ENCODE measurements at places on chromosomes 12 and 14.

DNA sequence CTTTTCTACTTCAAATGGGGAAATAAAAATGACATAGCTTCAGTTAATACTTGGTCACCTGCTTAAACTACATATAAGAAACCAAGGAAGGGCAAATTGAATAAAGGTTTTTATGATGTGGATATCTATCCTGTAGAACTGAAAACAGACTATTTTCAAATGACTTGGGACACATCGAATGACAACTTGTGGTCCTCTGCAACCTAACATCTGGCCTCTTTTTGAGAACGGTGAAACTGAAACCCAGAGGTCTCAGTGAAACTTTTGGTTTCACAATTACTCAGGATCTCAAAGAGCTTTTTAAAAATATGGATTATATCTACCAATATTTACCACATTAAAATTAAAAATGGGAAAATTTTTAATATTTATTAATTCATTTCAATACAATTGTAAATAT lies 65.2 kb downstream of the PPP2R5E start:
- no peak for DNase-seq

GRCh38 chr14:68807148-68807600 lies 14.3 kb upstream of the ZFP36L1 start:
- no peak for DNase-seq

DNA sequence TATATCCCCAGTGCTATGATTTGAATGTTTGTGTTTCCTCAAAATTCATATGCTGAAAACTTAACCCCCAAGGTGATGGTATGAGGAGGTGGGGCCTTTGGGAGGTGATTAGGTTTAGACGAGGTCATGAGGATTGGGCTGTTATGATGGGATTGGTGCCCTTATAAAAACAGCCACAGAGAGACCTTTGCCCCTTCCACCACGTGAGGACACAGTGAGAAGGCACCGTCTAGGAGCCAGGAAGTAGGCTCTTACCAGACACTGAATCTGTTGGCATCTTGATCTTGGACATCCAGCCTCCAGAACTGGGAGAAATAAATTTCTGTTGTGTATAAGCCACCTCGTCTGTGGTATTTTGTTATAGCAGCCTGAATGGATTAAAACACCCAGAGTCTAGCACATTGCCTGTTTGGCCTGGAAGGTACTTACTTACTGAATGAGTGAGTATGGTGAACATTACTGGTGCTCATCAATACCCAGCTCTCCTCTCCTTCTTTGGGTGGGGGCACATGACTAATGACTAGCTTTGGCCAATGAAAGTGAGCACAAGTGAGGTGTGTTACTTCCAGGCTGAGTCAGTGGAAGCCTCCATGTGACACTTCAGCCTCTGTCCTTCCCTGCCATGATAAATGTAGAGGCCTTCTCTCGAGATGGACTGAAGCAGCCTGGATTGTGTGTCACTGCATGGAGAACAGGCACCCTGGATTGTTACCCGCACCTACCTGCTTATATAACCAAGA lies 72.4 kb upstream of the CHST11 start:
- DNase-seq = no peak

DNA sequence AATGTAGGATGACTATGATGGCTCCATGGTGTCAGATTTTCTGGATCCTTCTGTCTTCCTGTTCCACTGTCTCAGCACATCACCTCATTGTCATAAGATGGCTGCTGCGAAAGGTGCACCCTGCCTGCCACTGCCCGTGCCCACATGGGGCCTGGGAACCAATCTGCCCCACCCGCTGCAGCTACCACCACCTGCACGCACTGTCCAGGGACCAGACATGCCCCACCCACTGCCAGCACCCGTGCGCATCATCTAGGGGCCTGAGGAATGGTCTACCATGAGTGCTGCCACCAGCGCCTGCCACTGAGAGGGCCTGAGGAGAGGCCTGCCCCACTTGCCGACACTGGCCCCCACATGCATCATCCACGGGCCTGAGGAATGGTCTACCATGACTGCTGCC lies 23.8 kb downstream of the CYP46A1 start:
- no peak for DNase-seq

GRCh38 chr14:76498976-76499375 lies 123.0 kb downstream of the ESRRB start:
- no peak for DNase-seq

GRCh38 chr12:108438667-108439066 lies 76.4 kb upstream of the FICD start:
- no peak for DNase-seq

GRCh38 chr12:93252221-93252620 lies 125.5 kb upstream of the NUDT4 start:
- DNase-seq = no peak

GRCh38 chr12:15644700-15645099 lies 144.5 kb downstream of the EPS8 start:
- no peak for DNase-seq

DNA sequence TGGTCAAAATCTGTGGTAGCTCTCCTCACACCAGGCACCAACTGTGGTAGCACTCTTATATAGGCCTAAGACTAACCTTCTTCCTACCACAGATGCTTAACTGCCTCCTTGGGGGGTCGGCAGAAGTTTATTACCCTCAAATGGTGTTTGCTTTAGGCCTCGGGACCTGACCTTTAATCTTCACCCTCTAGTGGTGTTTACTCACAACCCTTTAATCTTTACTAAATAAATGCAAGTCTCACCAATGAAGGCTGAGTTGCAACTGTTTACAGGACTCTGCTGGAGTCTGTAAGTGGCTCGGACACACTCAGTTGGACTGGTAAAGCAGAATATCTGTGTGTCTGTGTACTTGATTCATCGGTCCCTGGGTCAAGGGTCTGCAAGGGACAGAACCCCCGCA lies 29.4 kb downstream of the CCER1 start:
- DNase-seq = no peak

GRCh38 chr12:118376089-118377020 lies at the start of gene SUDS3:
TSS of gene SUDS3 (plus strand) at chr12:118376555. CDS start at chr12:118376692, 137 bp downstream.
- DNase-seq = peak; percentile 84

- DNase-seq = no peak
These were observed 244.4 kb downstream of the GALC start for GRCh38 chr14:87748558-87748957.

- DNase-seq = no peak
These were observed 293.9 kb downstream of the RPAP3 start for GRCh38 chr12:47411966-47412365.

DNA sequence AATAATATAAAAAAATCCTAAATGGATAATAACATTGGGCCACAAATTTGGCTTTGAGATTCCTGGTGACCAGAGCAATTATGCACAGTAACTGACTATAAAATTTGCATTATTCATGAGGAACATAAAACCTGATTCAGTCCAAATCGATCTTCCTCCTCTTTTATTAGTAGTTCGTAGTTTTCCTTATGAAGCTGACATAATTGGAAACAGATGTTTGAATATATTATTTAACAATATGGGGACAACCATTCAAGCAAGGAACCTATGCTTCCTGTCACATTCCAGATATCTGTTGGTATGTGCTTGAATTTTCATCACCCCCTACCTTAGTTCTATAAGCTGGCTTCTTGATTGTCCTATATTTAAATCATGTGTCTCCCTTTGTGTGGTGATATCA lies 34.9 kb downstream of the CCDC175 start:
- DNase-seq = no peak

DNA sequence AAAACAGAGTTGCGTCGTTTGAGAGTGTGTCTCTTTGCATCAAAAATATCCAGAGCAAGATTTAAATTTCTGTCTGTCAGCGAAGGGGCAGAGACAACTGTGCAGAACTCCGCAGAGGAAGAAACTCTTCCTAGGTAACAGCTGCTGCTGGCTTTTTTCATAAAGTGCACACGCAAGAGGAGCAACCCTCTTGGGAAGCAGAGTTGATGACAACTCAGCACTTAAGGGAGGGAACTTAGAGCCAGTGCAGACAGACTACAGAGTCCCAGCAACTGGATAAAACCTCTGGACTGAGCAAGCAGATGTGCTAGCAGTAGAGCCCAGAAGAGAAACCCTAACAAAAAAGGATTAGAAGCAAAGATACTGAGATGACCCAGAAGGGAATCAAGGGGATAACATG lies 337.1 kb downstream of the PCNX1 start:
- no peak for DNase-seq

DNA sequence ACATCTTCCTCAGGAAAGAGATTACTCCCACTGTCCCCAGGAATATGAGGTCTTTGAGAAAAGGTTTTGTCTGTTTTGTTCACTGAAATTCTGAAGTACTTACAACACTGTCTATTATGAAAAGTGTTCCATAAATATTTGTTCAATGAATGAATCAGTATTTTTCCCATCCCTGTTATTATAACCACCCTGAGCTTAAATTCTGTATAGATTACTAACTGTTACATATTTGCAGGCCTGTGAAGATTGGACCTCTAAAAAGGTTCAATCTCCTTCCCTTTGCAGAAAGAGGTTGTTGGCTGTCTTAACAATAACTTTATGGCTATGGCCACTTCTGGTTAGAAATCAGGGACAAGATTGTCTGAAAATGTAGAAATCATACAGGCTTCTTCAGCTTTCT lies 174.5 kb upstream of the NPAS3 start:
- no peak for DNase-seq

DNA sequence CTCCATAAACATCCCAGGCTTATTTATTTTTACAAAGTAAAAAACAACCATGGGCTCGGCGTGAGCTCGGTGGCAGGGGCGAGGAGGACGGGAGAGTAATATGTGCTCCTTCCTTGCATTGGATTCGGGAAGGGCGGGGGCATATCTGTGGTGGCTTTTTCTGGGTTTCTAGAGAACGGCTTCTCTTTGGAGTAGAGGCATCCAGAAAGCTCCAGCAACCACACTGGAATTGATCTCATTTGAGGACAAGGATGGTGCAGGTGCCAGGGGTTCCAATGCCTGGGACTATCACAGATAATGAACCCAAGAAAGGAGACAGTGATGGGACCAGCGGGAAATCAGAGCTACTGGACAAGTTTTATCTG lies 18.9 kb downstream of the ADGRD1 start:
- no peak for DNase-seq

DNA sequence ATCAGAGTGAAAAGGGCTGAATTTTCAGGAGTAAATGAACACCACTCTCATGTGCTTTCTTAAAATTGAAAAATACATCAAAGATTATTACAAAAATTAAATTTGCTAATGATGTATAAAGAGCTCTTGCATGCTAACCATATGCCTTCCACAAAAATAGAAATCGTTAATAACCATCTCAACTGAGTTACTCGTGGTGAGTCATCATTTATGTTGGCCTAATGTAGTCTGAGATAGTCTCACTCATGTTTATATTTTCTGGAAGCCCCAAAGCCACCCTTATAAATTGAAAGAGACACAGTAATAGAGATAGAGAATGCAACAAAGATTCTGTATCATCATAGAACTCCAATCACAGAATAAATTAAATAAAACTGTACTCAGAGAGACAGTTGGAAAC lies 131.2 kb downstream of the KCNH5 start:
- no peak for DNase-seq

- no peak for DNase-seq
These were observed 39.2 kb upstream of the PLXNC1 start for GRCh38 chr12:94109160-94109559.

GRCh38 chr14:61698206-61698980 lies 3.1 kb downstream of the HIF1A start:
- no peak for DNase-seq

- no peak for DNase-seq
These were observed 727.6 kb downstream of the DIO2 start for GRCh38 chr14:79483477-79484388.

DNA sequence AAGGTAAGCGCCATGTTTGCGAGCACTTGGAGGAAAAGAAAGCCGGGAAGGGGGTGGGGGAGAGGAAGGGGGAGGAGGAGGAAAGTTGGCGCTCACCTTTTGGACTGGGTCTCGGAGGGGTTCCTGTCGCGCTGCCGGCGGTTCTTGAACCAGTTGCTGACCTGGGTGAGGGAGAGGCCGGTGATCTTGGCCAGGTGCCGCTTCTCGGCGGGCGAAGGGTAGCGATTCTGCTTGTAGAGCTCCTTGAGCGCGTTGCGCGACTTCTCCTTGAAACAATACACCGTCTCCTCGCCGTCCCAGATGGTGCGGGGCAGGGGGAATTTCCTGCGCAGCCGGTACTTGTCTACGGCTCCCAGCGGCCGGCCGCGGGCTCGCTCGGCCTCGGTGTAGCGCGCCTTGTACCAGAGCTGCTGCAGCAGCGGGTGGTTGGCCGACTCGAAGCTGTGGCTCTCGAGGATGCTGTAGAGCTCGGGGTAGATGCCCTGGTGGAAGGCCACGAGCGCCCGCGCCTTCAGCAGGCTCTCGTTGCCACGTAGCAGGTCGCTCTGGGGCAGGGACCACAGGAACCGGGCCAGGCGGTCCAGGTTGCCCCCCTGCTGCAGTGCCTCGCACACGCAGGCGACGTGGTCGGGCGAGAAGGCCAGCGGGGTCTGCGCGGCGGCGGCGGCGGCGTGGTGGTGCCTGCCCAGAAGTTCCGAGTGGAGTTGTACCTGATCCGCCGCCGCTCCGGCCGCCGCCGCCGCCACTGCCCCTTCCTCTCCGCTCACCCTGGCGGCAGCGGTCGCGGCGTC lies 840 bp downstream of the SIX4 start:
- DNase-seq = no peak

DNA sequence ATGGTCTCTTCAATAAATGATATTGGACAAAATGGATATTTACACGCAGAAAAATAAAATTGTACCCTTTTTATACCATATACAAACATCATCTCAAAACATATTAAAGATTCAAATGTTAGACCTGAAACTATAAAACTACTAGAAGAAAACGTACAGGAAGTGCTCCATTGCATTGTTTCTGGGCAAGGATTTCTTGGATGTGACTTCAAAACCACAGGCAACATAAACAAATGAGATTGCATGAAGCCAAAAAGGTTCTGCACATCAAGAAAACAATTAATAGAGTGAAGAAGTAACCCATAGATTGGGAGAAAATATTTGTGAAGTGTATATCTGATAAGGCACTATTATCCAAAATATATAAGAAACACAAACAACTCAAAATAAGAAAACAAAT lies 812.4 kb downstream of the NRXN3 start:
- no peak for DNase-seq

- peak; percentile 79 for DNase-seq
These were observed 393 bp upstream of the DCAF5 start for GRCh38 chr14:69153152-69153872.

GRCh38 chr12:120583478-120584030 lies 2.4 kb upstream of the POP5 start:
- no peak for DNase-seq

DNA sequence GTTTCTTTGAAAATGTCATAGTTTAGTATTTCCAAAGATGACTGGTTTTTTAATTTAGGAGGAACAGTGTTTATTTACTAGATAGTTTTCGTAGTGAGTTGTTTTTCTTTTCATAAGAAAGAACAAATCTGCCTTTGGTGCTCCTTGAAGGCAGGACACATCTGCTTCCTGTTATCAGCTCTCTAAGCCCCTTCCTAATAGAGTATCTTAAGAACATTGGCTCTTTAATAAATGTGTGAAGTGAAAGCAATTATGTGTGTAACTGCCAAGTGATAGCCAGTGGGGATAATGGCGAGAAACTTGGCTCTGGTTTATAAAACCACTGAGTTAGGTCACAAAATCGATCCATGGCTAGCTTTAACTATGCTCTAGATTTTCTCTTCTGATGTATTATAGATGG lies 23.5 kb upstream of the PPFIBP1 start:
- DNase-seq = no peak

- no peak for DNase-seq
These were observed 26.9 kb downstream of the MYRFL start for GRCh38 chr12:69851976-69852375.

- no peak for DNase-seq
These were observed 9.9 kb downstream of the TBK1 start for GRCh38 chr12:64461634-64462414.

All from cortex of kidney (tissue), 1 donor.